ENCODE measurements at places on chromosomes 2 and 18.

- no peak for DNase-seq
These were observed 60.7 kb downstream of the USP34 start for GRCh38 chr2:61410185-61410584.

GRCh38 chr2:163878718-163879117 lies 142.9 kb upstream of the FIGN start:
- DNase-seq: no peak

DNA sequence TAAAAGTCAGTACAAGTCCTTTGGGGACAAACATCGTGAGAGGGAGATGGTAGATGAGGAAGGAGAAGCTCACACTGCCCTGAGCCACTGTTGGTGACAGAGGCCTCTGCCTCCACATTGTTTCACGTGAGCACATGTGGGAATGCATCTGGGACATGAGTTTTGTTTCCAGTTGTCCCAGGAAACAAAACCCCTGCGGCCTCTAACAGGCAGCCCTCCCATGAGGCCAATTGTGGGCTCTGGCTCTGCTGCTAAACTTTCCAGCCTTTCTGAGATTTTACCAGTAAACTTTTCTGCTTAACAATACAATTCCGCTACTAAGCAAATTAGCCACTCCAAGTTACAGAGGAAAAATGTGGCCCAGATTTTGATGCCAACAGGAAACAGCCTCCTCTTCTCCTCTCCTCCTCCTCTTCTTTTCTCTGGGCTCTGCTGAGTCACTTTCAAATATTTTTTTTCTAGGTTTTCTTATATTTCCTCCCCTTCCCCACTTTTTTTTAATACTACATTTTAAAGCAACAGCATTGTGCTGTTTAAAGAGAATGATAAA lies 23.4 kb upstream of the LRRC30 start:
- no peak for DNase-seq

DNA sequence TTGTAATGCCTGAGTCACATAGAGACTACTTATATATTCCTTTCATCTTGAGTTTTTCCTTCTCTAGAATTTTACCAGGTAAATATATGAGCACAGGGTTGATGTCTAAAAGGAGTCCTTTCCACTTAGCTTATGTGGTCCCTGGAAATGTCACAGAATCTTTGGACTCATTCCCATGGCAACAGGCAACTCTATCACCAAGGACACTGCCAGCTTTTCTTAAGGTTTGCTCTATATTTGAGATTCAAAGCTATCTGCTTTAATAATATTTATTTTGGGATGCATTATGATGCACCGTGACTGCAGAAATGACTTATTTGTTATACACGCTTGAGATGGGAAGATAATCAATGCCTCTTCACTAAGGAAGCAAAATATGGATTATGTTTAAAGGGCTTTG lies 363.0 kb downstream of the PLCL1 start:
- no peak for DNase-seq

GRCh38 chr2:113276761-113277425 lies 1.8 kb downstream of the PAX8 start:
- no peak for DNase-seq

GRCh38 chr18:44955825-44956224 lies 275.1 kb downstream of the SETBP1 start:
- no peak for DNase-seq

DNA sequence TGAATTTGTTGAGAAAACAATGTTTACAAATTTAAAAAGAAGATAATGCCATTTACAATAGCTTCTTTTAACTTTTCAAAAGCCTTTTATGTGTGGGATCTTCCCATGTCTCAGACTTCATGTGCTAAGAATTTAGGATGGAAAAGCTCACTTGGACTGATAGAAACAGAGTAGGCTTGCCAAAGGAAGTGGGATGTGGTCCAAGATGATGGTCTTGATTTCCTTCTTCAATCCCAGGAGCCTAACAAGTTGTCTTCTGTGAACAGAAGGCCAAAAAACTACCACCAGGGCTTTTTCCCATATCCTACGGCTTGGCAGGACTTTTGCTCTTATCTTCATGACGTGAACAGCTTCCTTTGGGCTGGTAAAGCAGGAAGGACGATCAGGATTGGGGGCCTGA lies 9.5 kb downstream of the CXCR4 start:
- DNase-seq: no peak

DNA sequence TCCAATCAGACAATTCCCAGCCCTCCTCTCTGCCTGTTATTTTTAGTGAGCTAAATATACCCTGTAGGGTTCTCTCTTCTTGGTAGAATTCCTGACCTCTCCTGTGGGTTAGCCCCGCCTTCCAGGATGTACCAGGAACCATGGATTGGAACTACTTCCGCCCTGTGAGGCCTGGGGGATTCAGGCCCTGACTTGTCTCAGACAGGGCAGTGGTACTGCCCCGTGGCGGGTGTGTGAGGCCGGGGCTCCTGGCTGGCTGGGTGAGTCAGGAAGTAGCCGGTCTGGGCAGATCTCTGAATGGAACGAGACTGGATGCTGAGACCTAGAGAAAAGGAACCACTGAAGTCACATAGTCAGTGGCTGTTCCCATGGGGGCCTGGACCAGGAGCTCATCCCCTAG lies 50.5 kb downstream of the DYSF start:
- DNase-seq: no peak

GRCh38 chr18:55084550-55084949 lies 125.3 kb upstream of the CCDC68 start:
- DNase-seq: no peak

DNA sequence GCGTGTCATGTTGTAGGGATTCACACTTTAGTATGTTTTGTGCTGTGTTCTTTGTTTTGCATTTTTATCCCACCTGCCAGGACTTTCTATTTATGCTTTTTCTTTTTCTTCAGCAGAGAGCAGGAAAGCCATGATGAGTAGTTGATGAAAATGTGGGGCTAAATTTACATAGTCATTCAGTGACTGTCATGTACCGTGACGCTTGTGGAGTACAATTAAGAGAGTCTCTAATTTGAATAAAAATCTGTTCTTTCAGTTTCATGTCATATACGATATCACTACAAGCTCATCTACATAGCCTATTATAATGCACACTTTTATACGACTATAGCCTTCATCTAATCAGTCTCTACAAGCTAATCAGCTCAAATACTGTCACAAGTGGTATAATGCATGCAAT lies 112.7 kb upstream of the SPATS2L start:
- DNase-seq: no peak

GRCh38 chr2:177604271-177605065 lies 211.9 kb downstream of the AGPS start:
- no peak for DNase-seq

DNA sequence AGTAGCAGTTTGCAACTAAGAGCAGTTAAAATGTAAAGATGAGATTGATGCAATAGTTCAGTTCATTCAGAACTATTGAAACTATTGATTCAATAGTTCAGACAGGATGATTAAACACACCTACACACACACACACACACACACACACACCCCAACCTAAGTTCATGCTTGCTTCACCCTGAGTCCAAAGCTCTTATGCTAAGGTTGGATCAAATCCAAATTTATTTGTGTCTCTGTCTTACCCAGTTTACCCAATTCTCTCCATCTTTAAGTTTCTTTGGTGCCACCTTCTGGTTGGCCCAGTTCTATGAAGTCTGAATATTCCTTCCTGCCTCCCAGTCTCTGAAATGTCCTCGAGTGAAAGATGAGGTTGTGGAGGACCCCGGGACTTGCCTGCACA lies 5.1 kb downstream of the SERPINB8 start:
- DNase-seq: no peak

GRCh38 chr2:133452146-133452545 lies 116.1 kb downstream of the NCKAP5 start:
- DNase-seq: no peak

DNA sequence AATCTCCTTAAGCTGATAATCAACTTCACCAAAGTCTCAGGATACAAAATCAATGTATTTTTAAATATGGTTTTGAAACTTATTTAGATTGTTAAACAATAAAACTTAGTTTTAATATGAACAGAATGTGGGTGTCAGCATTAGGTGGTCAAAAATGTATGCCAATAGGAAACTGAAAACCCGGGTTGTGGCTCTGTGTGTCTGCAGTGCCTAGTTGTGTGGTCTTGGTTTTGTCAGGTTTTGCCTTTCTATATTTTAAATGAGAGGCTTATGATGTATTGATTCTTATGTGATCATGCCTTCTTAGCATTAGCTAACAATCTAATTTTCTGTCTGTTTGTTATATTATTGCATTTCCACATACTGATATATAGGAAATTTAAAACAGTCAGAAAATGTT lies 227.8 kb downstream of the ZNF407 start:
- DNase-seq: no peak

DNA sequence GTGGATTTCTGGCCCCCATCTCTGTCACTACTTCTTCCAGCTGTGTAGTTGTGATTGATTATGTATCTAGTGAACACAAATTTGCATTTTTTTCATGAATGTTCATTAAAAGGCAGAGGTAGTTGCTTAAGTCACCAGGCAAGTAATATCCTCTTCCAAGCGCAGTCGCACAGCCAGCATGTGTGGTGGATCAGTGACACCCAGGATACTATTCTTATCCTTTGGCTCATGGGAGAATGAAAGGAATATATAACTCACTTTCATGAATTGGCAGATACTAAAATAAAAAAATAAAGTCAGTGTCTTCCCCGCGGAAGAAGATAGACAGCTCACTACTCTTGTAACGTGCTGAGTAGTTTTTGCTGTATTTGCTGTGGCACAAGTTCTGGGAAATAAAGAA lies 387.8 kb downstream of the CDH7 start:
- no peak for DNase-seq

Measured in activated naive CD8-positive, alpha-beta T cell treated with anti-CD3 and anti-CD28 coated beads, Interleukin-2, amount 10 ng/mL, durations not matched to agents 7 days and 5 days (primary cell).